ENCODE measurements at places on chromosomes 3 and 15.

- H3K27me3 ChIP-seq: no peaks in the 10 kb centered on the region
- DNase-seq: no peak
- no peak overlapping the region for H3K4me3 ChIP-seq
- H3K36me3 ChIP-seq: peaks cover 53% of the 10 kb centered on the region
- H3K27ac ChIP-seq: no peak overlapping the region
- no peaks in the 10 kb centered on the region for H3K4me1 ChIP-seq
Measured at GRCh38 chr15:34951993-34952392, 17.5 kb downstream of the AQR start.

DNA sequence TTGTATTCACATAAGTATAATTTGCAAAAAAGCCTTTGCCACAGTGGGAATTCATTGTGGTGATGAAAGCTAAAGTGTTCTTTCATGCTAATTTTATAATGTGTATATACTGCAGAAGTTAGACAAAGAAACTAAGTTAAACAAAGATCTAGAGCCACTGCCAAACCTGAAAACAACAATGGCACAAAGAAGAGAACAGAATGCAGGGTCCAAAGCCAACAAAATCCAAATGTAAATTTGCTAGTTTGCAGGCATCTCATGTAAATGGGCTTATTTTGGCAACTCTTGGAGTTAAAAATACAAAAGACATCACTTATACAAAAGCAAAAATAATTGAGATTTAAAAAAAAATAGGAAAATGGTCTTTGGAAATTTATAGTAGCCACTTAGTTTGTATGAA, 123.0 kb downstream of the TCF12 start:
- H3K27me3 ChIP-seq: no peaks in the 10 kb centered on the region
- no peak overlapping the region for H3K4me3 ChIP-seq
- no peaks in the 10 kb centered on the region for H3K36me3 ChIP-seq

DNA sequence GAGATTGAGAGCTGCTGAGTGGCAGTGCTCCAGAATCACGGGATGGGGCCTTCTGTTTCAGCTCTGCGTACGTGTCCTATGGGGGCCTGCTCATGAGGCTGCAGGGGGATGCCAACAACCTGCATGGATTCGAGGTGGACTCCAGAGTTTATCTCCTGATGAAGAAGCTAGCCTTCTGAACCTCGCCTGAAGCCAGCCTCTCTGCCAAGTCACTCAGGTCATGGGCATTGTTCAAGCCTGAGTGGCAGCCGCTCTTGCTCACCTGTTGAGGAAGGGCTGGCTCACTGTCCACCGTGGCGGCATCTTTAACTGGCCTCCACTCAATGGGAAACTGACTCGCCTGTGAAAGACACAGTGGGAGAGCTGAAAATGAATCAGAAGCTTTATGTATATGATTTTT, 6.6 kb downstream of the POLR2H start:
- DNase-seq: no peak
- no peak overlapping the region for H3K4me3 ChIP-seq
- H3K27me3 ChIP-seq: no peaks in the 10 kb centered on the region

- no peak overlapping the region for H3K4me3 ChIP-seq
- H3K27me3 ChIP-seq: no peaks in the 10 kb centered on the region
- H3K4me1 ChIP-seq: no peaks in the 10 kb centered on the region
- peaks cover 11% of the 10 kb centered on the region for H3K36me3 ChIP-seq
- no peak overlapping the region for H3K27ac ChIP-seq
- DNase-seq: no peak
Measured at GRCh38 chr3:72982609-72983366, 13.8 kb upstream of the PPP4R2 start.

GRCh38 chr3:194254040-194254439, 97.1 kb downstream of the CPN2 start:
- no peak for DNase-seq
- no peak overlapping the region for H3K27ac ChIP-seq
- peaks cover 10% of the 10 kb centered on the region for H3K36me3 ChIP-seq
- H3K4me3 ChIP-seq: no peak overlapping the region
- no peaks in the 10 kb centered on the region for H3K27me3 ChIP-seq
- H3K4me1 ChIP-seq: no peaks in the 10 kb centered on the region

DNA sequence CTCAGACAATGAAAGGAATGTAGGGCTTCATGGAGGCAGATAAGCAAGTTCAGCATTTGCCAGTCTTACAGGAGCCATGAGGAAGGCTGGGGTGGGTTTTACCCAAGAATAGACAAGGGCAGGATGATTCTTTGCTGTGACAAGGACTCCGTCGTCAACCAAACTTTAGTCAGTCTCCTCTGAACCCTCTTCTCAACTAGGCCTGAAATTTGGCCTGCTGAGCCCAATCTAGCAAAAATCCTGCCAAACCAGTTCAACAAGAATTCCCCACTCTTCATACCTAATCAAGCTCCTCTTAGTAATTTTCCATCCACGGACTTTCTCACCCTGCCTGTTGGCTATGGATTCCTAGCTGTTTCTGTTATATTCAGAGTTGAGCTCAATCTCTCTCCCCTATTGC, 280.5 kb downstream of the TBL1XR1 start:
- no peaks in the 10 kb centered on the region for H3K27me3 ChIP-seq
- no peak overlapping the region for H3K4me3 ChIP-seq
- H3K36me3 ChIP-seq: no peaks in the 10 kb centered on the region
- H3K4me1 ChIP-seq: peaks cover 20% of the 10 kb centered on the region

GRCh38 chr15:59372352-59373211, at the start of gene MYO1E:
Gene MYO1E (minus strand): TSS chr15:59372871. CDS start chr15:59372500, 371 bp downstream.
- no peaks in the 10 kb centered on the region for H3K4me1 ChIP-seq
- peaks cover 9% of the 10 kb centered on the region for H3K36me3 ChIP-seq
- peak within 1 kb of the TSS; percentile 66 for H3K27ac ChIP-seq
- no peaks in the 10 kb centered on the region for H3K27me3 ChIP-seq
- peak within 1 kb of the TSS; percentile 94 for H3K4me3 ChIP-seq
- DNase-seq: peak; percentile 95

DNA sequence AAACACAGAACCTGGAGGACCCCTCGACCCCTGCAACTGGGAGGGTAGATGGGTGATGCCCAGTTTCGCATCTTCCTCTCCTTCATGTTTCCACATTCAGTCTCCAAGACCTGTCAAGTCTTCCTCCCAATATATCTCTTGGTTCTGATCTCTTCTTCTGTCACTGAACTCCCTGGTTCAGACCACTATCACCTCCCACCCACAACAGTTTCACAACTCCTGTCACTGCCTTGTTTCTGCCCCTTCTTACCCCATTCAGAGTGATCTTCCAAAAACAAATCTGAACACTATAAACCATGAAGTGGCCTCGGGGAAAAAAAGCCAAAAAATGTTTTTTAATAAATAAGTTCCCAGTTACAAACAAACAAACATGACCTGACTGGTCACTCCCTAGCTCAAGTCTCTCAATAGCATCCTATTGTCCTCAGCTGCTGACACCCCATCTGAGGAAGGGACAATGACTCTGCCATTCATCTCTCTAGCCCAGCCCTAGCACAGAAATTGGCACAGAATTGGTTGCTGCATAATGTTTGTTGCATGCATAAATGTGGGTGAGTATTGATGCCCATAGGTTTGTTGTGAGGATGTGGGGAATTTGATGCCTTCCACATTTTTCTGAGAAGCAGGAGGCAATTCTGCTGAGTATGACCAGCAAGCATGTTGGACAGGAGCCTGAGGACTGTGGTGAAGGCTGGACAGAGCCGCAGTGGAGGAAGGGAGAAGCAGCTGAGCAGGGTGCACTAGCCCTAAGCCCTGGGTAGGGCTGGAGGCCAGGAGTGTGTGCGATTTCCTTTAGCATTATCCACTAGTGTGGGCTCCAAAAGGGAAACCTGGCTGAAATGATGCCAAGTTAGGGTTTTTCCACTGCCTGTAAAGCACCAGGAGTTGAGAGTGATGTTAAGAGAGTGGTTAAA, 12.2 kb upstream of the XYLB start:
- H3K4me1 ChIP-seq: no peaks in the 10 kb centered on the region
- DNase-seq: no peak
- no peak overlapping the region for H3K27ac ChIP-seq

DNA sequence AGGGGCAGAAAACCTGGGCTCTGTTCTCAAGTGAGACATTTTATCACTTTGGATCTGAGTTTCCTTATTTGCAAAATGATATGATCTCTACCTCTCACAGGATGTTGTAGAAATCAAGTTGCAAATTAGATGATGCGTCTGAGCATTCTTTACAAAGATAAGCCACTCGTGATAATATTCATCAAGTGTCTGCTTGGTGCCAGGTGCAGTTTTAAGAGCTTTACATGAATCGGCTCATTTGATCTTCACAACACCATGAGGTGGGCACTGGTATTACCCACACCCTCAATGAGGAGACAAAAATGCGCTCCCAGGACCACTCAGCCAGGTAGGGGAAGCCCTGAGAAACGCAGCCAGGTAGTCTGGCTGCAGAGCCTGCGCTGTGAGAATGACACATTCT, 59.1 kb upstream of the CA12 start:
- no peaks in the 10 kb centered on the region for H3K27me3 ChIP-seq
- peaks cover 6% of the 10 kb centered on the region for H3K4me1 ChIP-seq
- H3K27ac ChIP-seq: no peak overlapping the region
- H3K36me3 ChIP-seq: no peaks in the 10 kb centered on the region
- H3K4me3 ChIP-seq: no peak overlapping the region
- DNase-seq: no peak

- H3K4me1 ChIP-seq: no peaks in the 10 kb centered on the region
- H3K4me3 ChIP-seq: no peak overlapping the region
- peaks cover 16% of the 10 kb centered on the region for H3K36me3 ChIP-seq
- no peak for DNase-seq
- no peaks in the 10 kb centered on the region for H3K27me3 ChIP-seq
Measured at GRCh38 chr15:85651548-85651947, 143.2 kb downstream of the KLHL25 start.

GRCh38 chr3:61564395-61565059, 3.2 kb downstream of the PTPRG start:
- H3K4me3 ChIP-seq: peak overlapping the region; percentile 100
- no peak overlapping the region for H3K27ac ChIP-seq
- peaks cover 7% of the 10 kb centered on the region for H3K4me1 ChIP-seq
- no peaks in the 10 kb centered on the region for H3K27me3 ChIP-seq
- DNase-seq: peak; percentile 81
- peaks cover 15% of the 10 kb centered on the region for H3K36me3 ChIP-seq

- H3K36me3 ChIP-seq: no peaks in the 10 kb centered on the region
- no peaks in the 10 kb centered on the region for H3K27me3 ChIP-seq
- peak; percentile 18 for DNase-seq
- H3K27ac ChIP-seq: no peak overlapping the region
- H3K4me1 ChIP-seq: peaks cover under 1% of the 10 kb centered on the region
Measured at GRCh38 chr3:46667061-46667621, 26.3 kb downstream of the ALS2CL start.

- DNase-seq: no peak
- no peaks in the 10 kb centered on the region for H3K27me3 ChIP-seq
- H3K27ac ChIP-seq: no peak overlapping the region
- no peak overlapping the region for H3K4me3 ChIP-seq
- H3K36me3 ChIP-seq: peaks cover 4% of the 10 kb centered on the region
Measured at GRCh38 chr15:62779036-62779770, 263.3 kb upstream of the TPM1 start.

- no peaks in the 10 kb centered on the region for H3K4me1 ChIP-seq
- no peak overlapping the region for H3K27ac ChIP-seq
- H3K27me3 ChIP-seq: no peaks in the 10 kb centered on the region
Measured at GRCh38 chr3:104412608-104413580, 953.8 kb upstream of the ALCAM start.

- peak overlapping the region; percentile 63 for H3K27ac ChIP-seq
Measured at GRCh38 chr15:64634027-64634426, 141.4 kb downstream of the RBPMS2 start.

GRCh38 chr15:47415539-47415971, 301.8 kb upstream of the SEMA6D start:
- DNase-seq: no peak
- H3K27ac ChIP-seq: no peak overlapping the region
- H3K4me1 ChIP-seq: no peaks in the 10 kb centered on the region
- H3K27me3 ChIP-seq: no peaks in the 10 kb centered on the region

GRCh38 chr15:51706926-51707608, 25.8 kb downstream of the SCG3 start:
- H3K4me1 ChIP-seq: no peaks in the 10 kb centered on the region
- no peaks in the 10 kb centered on the region for H3K27me3 ChIP-seq
- H3K4me3 ChIP-seq: no peak overlapping the region
- H3K27ac ChIP-seq: no peak overlapping the region
- no peak for DNase-seq
- no peaks in the 10 kb centered on the region for H3K36me3 ChIP-seq

GRCh38 chr15:62362608-62363007, 197.5 kb upstream of the C2CD4B start:
- no peak for DNase-seq
- H3K4me3 ChIP-seq: no peak overlapping the region
- H3K27me3 ChIP-seq: no peaks in the 10 kb centered on the region
- H3K27ac ChIP-seq: no peak overlapping the region
- no peaks in the 10 kb centered on the region for H3K4me1 ChIP-seq
- H3K36me3 ChIP-seq: no peaks in the 10 kb centered on the region

DNA sequence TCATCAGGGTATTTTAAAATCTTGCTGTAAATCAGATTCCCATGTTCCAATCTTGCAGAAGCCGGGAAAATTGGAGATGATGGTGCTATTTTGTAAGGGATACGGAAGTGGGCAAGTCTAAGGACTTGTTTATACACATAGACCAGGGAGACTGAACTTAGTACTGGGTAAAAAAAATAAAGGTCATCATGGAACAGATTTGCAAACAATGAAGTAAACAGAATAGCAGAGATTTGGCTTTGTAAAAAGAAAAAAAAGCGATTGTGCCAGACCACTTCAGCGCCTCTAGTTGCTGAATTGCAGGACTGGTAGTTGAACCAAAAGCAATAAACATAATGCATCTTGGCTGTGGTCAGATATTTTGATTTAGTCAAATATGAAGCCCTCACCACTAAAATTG, 229.1 kb downstream of the TP63 start:
- H3K27me3 ChIP-seq: no peaks in the 10 kb centered on the region
- H3K27ac ChIP-seq: no peak overlapping the region
- no peaks in the 10 kb centered on the region for H3K36me3 ChIP-seq
- no peaks in the 10 kb centered on the region for H3K4me1 ChIP-seq

DNA sequence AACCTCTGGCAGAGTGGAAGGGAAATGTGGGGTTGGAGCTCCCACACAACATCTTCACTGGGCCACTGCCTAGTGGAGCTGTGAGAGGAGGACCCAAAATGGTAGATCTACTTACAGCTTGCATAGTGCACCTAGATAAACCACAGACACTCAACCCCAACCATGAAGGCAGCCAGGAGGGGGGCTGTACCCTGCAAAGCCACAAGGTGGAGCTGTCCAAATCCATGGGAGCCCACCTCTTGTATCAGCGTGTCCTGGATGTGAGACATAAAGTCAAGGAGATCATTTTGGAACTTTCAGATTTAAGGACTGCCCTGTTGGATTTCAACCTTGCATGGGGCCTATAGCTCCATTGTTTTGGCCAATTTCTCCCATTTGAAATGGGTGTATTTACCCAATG, 20.9 kb downstream of the TP63 start:
- peak; percentile 66 for DNase-seq
- H3K27me3 ChIP-seq: no peaks in the 10 kb centered on the region
- H3K4me3 ChIP-seq: no peak overlapping the region
- no peak overlapping the region for H3K27ac ChIP-seq
- H3K36me3 ChIP-seq: 0 out of 2 replicates have a peak, but pooled peaks cover 10% of the 10 kb centered on the region
- no peaks in the 10 kb centered on the region for H3K4me1 ChIP-seq

All from H9 (cell line).